ENCODE measurements at places on chromosomes 2 and 18. TPM values are rescaled to one million over a fixed set of nuclear protein-coding genes. Genes with fewer than 3 reads are reported as not detected.

DNA sequence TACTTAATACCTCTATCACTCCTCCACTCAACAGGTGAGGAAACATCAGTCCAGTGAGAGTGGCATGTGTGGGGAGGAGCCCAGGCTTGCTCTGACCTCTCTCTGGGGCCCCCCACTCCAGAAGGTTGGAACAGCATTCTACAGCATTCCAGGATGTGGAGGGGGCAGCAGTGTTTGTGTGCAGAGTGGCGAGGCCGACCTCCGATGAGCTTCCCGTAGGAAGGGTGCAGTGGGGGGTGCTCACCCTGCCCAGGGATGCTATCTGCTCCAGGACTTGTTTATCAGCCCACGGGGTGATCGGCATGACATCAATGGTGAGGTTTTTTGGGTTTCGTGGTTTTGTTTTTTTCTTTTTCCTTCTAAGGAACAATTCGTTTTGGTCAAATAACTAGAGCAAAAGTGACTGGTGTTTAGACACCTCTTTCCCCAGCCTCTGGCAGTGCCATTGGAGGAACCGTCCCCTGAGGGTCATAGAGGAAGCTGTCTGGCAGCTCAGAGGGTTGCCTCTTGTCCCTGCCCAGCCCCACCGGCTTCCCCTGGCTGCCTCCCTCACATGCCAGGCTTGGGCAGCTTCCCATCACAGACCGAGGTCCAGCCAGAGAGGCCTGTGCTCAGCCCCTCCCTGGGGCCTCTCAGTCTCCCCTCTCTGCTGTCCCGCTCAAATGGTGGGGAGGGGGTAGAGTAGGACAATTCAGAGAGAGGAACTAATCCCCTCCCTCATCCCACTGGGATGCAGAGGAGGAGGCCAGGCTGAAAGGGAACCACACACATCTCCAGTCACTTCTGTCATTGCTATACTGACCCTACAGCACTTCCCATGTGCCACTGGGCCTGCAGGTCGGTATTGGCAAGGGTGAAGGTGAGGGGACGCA lies 96.5 kb downstream of the ZFP36L2 start:
- DNase-seq: no peak

GRCh38 chr2:48397846-48398245 lies 132.1 kb upstream of the STON1 start:
- no peak for DNase-seq

GRCh38 chr18:10122988-10123950 lies 209.5 kb downstream of the VAPA start:
- DNase-seq: no peak

DNA sequence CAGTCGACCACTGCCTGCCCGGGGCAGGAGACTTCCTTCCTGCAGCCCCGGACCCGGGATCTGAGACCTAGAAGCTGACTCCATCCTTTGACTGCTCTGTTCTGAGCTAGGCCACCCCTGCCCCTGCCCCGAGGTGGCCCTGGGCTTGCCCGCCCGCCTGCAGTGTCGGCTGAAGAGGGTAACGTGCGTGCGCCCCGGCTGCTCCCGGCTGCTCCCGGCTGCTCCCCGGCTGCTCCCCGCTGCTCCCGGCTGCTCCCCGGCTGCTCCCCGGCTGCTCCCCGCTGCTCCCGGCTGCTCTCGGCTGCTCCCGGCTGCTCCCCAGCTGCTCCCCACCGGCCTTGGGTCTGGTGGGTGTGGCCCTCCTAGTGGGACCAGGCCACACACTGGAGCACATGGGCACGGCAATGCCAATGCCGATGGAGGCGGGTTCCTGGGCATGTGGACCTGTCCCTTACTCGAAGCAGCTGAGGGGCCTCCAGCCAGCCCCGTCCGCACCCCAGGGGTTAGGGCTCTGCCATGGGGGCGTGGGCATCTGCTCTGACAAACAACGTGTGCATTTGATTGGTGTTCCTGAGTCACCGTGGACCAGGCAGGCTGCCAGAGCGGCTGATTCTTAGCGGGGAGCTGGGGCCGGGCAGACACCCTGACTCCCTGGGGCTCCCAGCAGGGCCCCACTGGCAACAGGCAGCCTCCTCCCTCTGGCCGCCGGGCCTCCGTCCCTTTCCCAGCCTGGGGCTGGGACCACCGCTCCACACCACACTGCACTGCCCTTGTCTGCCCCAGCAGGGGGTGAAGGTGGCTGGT lies 2.0 kb upstream of the GAL3ST2 start:
- DNase-seq: no peak

GRCh38 chr2:169131587-169132512 lies 62.5 kb downstream of the DHRS9 start:
- DNase-seq: no peak

GRCh38 chr2:234333168-234334130 lies 163.4 kb downstream of the ARL4C start:
- no peak for DNase-seq

GRCh38 chr2:105749583-105750400 lies 5.1 kb downstream of the NCK2 start:
- DNase-seq: peak; percentile 41

- no peak for DNase-seq
Measured at GRCh38 chr2:203688798-203689197, 17.6 kb upstream of the CD28 start.

GRCh38 chr2:45938649-45939511 lies 287.4 kb downstream of the PRKCE start:
- DNase-seq: no peak

DNA sequence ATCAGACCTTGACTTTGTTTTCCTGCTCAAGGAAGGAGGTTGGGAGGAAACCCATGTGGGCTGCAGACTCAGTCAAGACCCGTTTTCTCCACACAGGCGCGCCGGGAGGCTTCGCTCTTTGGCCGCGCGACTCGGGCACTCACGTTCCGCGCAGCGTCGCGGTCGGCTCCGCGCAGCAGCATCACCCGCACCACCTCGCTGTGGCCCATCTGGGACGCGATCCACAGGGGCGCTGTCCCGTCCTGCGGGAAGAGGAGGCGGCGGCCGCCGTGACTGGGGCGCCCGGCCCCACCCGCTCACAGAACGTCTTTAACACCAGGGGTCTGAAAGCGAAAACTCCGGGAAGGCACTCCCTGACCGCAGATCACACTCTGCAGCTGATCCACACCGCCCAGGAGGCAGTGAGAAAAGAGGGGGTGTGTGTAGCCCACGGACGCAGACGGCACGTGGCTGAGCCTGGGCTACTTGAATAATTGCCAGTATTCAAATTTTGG lies 33.1 kb upstream of the NPC1 start:
- no peak for DNase-seq

GRCh38 chr2:231010201-231010730 lies 14.3 kb downstream of the SPATA3 start:
- no peak for DNase-seq

DNA sequence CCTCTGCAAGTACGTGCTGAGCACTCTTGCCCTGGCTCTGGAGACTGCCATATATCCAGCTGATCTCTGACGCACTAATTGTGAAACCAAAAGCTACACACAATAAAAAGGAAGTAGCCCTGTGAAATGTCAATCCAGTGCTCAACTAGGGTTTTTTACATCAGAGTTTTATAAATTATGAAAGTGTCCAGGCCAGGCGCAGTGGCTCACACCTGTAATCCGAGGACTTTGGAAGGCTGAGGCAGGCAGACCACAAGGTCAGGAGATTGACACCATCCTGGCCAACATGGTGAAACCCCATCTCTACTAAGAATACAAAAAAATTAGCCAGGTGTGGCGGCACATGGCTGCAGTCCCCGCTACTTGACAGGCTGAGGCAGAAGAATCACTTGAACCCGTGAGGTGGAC lies 24.5 kb upstream of the PEX13 start:
- DNase-seq: no peak

GRCh38 chr18:61929881-61930640 lies 37.3 kb upstream of the RNF152 start:
- no peak for DNase-seq

- no peak for DNase-seq
Measured at GRCh38 chr2:157741819-157742484, 113.3 kb upstream of the ACVR1C start.

GRCh38 chr2:101679037-101679726 lies 18.3 kb upstream of the MAP4K4 start:
- no peak for DNase-seq

DNA sequence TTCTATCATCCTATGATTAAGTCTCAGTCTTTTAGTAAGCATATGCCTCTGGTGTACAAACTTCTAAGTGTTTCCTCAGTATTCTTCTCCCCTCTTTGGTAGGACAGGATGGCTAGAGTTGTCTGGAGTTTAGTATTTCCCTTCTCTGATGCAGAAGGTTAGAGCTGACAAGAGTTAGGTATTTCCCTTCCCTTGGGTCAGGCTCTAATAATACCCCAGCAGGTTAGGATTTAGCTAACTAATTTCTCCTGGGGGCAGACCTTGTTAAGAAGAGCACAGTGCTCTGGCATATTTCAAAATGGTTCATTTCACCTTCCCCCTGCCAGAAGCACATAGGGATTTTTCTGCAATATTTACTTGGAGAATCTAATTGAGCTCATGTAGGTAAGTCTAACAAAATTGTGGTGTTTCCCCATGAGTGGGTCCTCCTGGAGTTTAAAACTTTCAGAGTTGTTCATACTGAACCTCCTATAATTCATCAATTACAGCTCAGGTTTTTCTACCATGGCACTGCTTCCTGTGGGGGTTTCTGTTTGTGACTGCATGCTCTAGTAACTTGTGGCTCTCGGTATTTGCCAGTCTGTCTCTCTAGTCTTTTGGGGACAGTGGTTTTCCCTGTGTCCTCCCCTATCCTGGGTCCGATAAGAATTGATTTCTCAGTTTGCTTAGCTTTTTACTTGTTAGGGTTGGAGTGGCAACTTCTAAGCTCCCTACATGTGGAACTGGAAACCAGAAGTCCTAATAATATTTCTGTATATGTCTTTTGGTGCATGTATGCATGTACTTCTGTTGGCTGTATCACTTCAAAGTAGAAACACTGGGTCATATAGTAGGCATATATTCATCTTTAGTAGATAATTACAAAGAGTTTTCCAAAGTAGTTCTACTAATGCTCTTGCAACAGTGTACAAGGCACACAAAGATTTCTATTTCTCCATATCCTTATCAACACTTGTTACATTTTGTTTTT lies 77.7 kb downstream of the GDF7 start:
- DNase-seq: no peak

DNA sequence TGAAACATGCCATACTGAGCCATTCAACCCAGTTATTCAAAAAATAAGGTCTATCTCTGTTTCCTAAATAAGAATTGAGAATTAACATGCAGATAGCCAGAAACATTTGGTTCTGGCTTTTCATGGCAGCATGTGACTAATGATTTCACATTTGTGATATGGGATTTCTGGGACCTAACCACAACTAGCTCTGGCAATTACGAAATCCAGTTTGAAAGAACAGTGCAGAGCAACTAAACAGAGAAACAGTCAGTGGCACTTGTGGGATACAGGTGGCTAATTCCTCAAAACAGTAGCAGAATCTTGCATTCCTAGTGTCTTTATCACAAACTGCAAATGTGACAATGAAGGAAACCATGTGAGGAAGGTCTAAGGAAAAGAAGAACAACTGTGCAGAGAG lies 637.8 kb upstream of the CHAC2 start:
- no peak for DNase-seq

- no peak for DNase-seq
Measured at GRCh38 chr18:11432360-11432811, 177.0 kb upstream of the SLC35G4 start.

DNA sequence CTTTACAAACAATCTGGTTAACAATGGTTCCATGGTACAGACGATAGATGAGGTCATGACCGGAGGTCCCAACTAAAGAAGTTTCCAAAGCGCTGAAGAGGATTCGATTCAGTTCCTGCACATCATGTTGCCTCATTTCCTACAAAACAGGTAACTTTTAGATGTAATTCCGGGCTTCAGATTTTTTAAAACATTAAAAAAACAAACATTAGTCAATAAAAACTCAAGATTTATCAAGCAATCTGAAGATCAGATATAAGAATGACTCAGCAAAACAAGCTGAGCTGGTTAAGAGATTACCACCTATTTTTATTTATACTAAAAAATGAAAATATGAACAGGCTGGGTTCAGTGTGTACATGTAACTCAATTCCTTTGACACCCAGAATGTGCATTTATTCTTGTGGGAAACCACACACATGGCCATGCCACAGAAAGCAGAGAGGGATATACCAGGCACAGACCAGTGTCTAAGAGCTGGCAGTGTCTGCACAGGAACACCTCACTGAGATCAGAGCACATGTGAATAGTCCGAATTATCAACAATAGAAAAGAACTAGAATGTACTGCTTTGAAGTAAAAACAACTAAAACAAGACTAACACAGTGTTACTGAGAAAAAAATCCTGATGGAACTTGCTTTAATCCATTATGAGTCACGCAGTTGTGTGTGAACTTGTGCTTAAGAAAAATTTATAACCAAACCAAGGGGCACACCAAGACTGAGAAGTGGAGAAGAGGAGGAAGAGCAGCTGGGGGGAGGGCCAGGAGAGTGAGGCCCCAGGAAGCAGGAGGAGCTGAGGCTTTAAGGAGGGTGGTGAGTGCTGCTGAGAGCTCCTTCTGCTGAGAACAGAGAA lies 9.5 kb downstream of the USP40 start:
- DNase-seq: no peak

DNA sequence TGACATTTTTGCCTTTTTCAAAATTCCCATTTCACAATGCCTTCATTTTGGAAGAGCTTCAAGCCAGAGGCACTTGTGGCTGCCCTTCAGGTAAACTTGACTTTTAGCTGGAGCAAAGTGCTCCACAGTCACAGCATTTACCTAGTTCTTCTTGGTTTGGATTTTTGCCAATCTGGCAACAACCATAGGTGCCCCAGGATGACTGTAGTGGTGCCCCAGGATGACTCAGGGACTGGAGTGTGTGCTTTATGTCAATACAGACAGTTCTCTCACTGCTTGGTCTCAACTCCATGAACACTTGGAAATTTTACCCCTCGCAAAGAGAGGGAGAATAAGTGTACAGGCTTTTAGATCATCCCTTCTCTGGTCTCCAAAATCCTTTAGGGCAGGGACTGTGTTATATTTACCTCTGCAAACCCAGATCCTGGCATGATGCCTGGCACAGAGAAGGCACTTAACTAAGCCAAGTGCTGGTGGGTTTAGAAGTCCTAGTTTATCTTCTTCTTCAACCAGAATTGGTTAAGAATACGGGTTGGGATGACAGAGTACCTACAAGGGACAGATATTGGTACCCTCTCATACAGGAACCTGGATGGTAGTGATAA lies 15.3 kb upstream of the PTPN4 start:
- DNase-seq: no peak

DNA sequence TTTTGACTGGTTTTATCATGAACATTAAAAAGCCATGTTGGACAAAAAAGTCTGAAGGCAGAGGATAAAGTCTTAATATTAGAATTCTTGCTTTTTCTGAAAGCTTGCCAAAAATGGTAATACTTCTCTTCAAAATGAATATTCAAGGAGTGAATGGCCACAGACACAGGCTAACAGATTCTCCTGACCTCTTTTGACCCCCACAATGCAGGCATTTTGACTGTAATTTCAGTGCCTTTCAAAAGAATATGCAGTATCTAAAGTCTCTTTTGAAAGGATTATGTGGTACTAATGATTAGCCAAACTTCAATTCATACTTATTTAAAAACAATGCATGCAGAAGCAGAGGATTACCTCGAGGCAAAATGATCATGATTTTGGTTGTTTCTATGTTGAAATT lies 557.8 kb upstream of the GCFC2 start:
- no peak for DNase-seq

GRCh38 chr18:42264497-42264896 lies 309.5 kb downstream of the PIK3C3 start:
- no peak for DNase-seq

The VRK2 gene
- total RNA-seq: 21.5 TPM

The IL36A gene
- not detected for total RNA-seq

The LYPD6B gene
- not detected for total RNA-seq

The POTEE gene
- 0.18 TPM for total RNA-seq

The SCN7A gene
- 0.05 TPM for total RNA-seq

The SLC11A1 gene
- 0.05 TPM for total RNA-seq

The CYP27C1 gene
- not detected for total RNA-seq

The CPLX4 gene
- total RNA-seq: not detected

The TTC39C gene
- total RNA-seq: 23.6 TPM

The TMEM247 gene
- not detected for total RNA-seq

The PER2 gene
- 25.4 TPM for total RNA-seq
